Activated CD4-positive, alpha-beta T cell treated with anti-CD3 and anti-CD28 coated beads for 1 hour (primary cell): ENCODE measurements at places on chromosomes 3 and 15.

DNA sequence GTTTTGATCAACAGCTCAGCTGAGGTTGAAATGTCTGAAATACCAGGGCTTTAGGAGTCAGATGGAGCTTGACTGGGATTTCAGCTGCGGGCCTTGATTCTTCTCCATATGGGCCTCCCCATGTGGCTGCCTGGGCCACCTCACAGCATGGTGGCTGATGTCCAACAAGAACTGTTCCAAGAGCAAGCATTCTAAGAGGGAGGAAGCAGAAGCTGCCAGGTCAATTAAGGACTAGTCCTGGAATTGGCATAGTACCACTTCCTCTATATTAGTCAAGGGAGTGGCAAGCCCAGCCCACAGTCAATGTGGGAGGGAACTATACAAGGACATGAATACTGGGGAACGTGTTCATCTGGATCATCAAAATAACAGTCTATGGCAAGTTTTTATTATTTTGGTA is 181.7 kb upstream of the ANKRD28 start:
- no peak for DNase-seq

- DNase-seq = no peak
These were observed 12.1 kb upstream of the GATA2 start for GRCh38 chr3:128504963-128505730.

DNA sequence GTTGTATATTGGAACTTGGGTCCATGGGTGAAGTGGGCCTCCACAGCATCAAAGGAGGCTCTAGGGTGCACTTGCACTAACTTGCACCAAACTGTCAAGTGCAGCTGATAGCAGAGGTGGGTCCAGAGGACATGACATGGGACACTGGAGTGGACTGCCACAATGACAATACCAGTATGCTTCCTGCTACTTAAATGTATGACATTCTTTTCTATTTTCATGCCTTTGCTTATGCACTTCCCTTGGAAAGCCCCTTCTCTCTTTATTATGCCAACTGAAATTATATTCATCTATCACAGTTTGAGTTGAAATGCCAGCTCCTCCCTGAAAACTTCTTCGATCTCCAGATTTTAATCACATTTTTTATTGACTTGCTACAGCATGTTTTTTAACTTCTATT is 101.8 kb downstream of the CFAP20DC start:
- no peak for DNase-seq

- DNase-seq = no peak
These were observed 8.5 kb downstream of the MYO5C start for GRCh38 chr15:52287114-52287513.

GRCh38 chr3:139797724-139798343 is 120.1 kb upstream of the NMNAT3 start:
- no peak for DNase-seq

- no peak for DNase-seq
These were observed 38.1 kb upstream of the ZBTB38 start for GRCh38 chr3:141330235-141330634.

- no peak for DNase-seq
These were observed 55.5 kb downstream of the ST6GAL1 start for GRCh38 chr3:186985661-186986364.

GRCh38 chr3:10447527-10448260 is 57.7 kb downstream of the ATP2B2 start:
- no peak for DNase-seq

DNA sequence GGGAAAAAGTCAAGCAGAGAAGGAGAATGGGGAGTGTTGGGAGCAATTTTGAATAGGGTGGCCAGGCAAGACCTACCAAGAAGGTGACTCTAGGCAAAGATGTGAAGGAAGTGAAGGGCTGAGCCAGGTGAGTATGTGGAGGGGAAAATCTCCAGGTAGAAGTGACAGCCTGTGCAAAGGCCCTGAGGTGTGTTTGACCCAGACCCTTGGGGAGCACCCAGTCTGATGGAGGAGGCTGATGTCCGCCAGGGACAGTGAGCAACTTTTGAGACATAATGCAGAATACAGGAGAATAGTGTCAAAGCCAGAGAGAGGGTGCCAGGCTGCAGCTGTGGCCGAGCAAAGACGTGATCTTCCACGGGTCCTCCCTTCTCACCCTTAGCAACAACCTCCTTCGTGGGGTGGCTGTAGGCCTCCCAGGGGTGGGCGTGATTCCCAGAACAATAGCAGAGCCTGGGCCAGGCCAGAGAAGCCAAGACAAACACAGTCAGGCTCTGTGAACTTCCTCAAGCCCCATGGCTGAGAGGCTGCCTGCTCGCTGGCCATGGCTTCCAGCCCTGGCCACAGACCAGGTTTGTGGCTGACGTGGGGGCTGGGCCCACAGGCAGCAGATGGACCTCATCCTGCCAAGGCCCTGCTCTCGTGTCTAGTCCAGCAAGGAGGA is 58.1 kb downstream of the SLC6A6 start:
- no peak for DNase-seq

- no peak for DNase-seq
These were observed 508.5 kb downstream of the GABRG3 start for GRCh38 chr15:27479296-27480140.

DNA sequence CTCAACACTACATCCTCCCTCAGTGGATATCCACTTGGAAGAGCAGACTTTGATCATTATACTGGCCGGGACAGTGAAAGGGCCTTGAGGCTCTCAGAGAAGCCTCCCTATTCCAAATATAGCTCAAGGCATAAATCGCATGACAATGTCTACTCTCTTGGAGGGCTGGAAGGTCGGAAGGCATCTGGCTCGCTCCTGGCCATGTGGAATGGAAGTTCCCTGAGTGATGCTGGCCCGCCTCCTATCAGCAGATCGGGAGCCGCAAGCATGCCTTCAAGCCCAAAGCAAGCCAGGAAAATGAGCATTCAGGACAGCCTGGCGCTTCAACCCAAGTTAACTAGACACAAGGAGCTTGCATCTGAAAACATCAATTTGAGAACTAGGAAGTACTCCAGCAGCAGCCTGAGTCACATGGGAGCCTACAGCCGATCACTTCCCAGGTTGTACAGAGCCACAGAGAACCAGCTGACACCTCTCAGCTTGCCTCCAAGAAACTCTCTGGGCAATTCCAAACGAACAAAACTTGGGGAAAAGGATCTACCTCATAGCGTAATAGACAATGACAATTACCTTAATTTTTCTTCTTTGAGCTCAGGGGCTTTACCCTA is 25.4 kb downstream of the PHLDB2 start:
- DNase-seq = no peak

- no peak for DNase-seq
These were observed 67.8 kb upstream of the PPP2R3A start for GRCh38 chr3:135897715-135898114.

DNA sequence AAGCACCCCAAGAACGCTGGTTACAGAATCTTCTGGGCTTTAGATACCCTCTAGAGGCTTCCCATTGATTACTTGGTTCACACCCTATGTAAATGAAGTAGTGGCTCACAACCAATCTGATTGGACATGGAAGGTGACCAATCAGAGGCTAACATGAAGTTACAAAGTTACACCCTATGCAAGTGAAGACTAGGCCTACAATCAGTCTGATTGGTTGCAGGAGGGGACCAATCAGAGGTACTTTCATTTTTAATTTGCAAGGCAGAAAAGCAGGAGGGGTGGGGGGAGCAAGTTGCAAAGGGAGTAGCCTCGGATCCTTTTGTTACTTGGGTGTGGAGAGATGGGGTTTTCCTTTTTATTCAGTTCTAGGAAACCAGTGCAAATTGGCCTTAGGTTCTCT is 11.1 kb upstream of the RTP2 start:
- no peak for DNase-seq

DNA sequence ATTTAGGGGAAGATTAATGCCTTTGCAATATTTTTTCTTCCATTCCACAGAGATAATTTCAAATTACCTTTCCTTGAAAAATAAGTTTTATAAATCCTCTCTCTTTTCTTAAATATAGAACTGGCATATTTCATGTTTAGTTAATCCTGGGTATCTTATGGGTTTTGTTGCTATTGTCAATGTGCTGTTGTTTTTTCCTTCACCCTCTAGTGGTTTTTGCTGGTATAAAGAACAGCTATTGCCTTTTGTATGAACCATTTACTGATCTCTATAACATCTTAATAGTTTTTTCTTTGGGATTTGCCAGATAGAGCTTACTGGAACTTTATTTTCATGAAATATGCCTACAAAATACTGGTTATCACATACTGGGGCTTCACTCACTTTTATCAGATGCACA is 359.6 kb upstream of the DPPA4 start:
- DNase-seq = no peak

DNA sequence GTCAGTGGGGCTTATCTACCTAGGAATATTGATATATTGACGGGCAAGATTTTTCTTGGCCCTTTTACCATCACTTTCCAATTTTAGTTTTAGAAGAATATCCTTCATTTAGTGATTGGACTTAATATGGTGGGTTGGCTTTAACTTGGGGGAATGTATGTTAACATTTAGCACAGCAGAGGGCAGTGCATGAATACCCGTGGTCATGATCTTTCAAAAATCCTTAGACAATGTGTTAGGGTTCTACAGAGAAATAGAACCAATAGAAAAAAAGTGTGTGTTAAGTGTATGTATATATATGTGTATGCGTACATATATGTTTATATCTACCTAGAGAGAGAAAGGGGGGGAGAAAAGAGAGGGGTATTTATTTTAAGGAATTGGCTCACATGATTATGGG is 36.9 kb downstream of the GPR171 start:
- DNase-seq = no peak

- no peak for DNase-seq
These were observed 191.8 kb downstream of the FAM43A start for GRCh38 chr3:194877291-194878119.

- no peak for DNase-seq
These were observed 36.9 kb downstream of the NR1D2 start for GRCh38 chr3:23981955-23982354.

GRCh38 chr3:141239511-141240281 is 8.1 kb downstream of the PXYLP1 start:
- no peak for DNase-seq

DNA sequence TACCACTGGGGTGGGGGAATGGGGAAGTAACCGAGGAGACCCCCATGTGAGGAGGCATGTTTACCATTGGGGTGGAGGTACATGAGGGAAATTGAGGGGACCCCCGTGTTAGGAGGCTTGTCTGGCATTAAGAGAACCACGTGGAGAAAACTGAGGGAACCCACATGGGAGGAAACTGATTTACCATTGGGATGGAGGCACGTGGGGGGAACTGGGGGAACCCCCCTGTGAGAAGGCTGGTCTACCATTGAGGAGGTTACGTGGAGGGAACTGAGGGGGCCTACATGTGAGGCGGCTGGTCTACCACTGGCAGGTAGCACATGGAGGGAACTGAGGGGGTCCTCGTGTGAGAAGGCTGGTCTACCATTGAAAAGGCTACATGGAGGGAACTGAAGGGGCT is 159.4 kb downstream of the FBLN2 start:
- peak; percentile 5 for DNase-seq

DNA sequence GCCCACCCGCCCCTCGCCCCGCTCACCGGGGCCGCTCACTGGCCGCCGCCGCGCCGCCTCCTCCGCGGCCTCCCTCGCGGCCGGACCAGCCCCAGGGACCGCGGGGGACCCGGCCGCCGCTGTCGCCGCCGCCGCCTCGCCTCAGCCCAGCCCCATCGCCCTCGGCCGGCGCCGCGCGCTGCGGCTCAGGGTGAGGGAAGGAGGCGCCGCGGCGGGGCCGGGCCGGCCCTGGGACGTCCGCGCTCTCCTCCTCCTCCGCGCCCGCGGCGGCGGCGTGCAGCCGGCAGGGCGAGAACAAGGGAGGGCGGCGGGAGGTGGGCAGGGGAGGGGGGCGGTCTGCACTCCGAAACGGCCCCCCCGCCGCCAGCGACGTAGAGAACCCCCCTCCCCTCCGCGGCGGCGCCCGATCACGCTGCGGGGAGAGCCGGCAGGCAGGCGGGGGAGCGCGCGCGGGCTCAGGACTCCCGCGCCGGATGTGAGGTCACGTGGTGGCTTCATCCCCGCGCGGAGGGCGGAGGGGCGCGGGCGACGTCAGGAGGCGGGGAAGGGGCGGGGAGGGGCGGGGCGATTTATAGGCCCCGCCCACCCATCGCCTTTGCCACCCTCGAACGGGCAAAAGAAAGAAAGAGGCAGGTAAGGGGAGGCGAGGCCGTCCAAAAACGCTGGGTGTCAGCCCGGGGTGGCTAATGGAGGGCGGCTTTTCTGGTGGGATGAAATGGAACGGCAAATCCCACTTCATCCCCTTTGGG is at the start of gene ATP13A3:
Gene ATP13A3 (minus strand): TSS at position 463 of the 749 bp plus-strand sequence. CDS start 24,812 bp downstream, outside the sequence.
- peak; percentile 87 for DNase-seq

- no peak for DNase-seq
These were observed 79.4 kb downstream of the TM4SF4 start for GRCh38 chr3:149553781-149554451.

DNA sequence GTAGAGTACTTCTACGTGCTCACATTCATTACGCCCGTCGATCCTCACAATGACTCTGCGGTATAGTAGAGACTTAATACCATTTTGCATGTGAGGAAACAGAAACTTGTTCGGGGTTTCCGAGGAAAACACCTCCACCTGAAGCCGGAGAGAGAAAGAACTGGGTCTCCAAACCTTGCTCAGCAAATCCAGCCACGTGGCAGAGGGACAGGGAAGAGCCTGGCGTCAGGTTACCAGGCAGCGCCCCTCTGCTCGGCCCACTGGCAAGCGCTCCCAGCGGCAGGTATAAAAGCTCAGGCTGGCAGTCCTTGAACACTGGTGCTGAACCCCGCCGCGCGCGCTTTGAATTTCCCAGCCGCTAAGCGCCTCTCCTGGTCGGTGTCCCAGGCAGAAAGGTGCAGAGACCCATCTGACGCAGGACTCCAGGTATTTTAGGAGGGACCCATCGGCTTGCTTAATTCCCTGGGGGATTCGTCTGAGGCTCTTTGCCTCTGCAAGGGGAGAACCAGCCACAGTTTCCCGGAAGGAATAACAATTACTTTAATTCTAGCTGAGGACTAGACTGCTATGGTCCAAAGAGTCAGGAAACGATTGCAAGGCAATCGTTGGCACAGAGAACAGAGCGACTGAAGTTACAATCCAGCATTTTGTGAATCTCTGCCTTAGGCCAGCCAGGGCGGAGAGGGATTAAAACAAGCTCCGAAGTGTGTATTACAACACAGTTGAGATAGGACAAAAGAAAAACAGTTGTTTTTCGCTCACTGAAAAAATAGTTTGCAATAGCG is at the start of gene C2CD4A:
Gene C2CD4A (plus strand): TSS at position 315 of the 785 bp plus-strand sequence. CDS start 637 bp downstream, outside the sequence.
- DNase-seq = peak; percentile 41

DNA sequence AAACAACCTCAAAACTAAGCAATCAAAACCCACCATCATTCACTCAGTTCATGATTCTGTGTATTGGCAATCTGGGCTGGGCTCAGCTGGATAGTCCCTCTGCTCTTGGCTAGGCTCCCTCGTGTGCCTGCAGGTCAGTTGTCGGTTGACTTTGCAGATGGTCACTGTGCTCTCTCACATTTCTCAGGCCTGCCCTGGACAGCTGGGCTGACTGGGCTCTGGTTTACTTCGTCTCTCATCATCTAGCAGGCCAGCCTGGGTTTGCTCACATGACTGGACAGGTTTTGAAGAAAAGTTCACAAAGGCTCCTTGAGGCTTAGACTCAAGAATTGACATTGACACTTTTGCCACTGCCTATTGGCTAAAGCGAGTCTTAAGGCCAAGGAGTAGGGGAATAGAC is 105.0 kb upstream of the CTNNB1 start:
- DNase-seq = no peak

GRCh38 chr3:49271047-49271446 is 6.0 kb downstream of the C3orf62 start:
- no peak for DNase-seq
